Endodermal cell (in vitro differentiated cells): ENCODE measurements at places on chromosomes 6 and 20.
A peak's percentile ranks its signal among the peaks of the same experiment; 100 is the strongest.

- DNase-seq: no peak
Measured at GRCh38 chr20:44884907-44885391, 556 bp upstream of the YWHAB start.

GRCh38 chr20:36851490-36851889 lies 24.4 kb upstream of the TLDC2 start:
- peak; percentile 31 for DNase-seq

- peak; percentile 92 for DNase-seq
Measured at GRCh38 chr20:1900321-1900801, 5.2 kb downstream of the SIRPA start.

- DNase-seq: no peak
Measured at GRCh38 chr6:37693546-37694250, 4.0 kb downstream of the MDGA1 start.

DNA sequence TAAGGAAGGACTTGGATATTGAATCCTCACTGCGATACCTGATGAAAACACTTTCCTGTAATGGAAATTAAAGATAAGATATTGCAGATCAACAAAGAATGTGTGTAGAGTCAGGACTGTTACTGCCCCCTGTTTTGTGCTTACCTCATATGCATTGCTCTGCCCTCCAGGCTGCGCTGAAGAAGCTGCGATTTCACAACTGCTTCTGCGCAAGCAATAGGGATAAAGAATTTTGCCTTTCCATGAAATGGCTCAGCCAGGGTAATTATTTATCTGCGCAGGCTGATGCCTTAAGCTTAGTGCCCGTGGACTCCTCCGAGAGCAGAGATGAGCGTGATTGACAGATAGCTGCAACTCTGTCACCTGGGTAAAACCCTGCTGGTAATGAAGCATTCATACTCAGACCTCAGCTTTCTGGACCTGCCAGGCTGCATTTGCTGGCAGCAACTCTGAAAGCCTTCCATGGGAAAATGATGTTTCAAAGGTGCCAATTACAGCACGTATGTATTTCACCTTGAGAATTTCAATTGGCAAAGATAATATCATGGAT lies 370.6 kb downstream of the SAMD5 start:
- no peak for DNase-seq

GRCh38 chr6:95785785-95786184 lies 208.4 kb downstream of the MANEA start:
- DNase-seq: no peak

DNA sequence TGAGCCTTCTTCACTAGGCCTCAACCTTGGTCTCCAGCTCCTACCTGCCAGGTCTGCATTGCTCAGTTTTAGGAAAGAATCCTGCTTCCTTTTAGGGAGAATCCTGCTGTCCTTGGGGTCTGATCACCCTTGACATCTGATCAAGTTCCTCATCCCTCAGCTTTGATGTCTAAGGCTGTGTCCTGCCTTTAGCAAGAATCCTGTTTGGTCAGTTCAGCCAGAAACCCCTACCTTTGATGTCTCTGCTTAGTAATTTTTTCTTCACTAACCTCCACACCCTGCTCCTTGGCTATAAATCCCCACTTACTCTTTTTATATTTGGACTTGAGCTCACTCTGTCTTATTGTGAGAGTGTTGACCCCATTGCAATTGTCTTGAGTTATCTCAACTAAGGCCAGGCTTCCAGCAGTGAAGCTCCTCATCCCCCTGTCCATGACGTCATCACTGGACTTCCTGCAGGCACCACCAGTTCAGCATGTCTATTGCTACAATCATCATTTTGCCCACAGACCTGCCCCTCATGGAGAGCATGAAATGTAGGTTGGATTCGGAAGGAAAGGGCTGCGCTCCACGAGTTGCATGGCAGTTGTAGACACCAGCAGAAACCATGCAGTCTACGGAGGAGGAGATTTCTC lies 4.7 kb upstream of the CST5 start:
- DNase-seq: no peak

GRCh38 chr20:57689745-57690481 lies 19.9 kb downstream of the PMEPA1 start:
- no peak for DNase-seq

DNA sequence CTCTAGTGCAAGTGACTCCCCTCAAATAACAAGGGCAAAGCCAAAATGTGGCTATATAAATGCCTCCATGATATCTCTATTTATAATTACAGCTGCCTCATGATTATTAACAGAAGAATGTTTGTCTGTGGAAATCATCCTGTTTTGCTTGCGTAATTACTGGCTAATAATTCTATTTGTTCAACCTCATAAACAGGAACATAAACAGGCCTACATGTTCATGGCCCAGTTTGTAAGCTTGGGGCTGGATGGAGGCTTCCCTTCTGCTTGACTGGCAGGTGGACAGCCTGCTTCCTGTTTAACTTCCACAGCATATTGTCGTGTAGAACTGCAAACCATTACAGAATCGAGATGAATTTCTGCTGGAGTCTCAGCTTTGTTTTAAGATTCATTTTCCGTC lies 766.0 kb upstream of the MAP3K7 start:
- DNase-seq: no peak

DNA sequence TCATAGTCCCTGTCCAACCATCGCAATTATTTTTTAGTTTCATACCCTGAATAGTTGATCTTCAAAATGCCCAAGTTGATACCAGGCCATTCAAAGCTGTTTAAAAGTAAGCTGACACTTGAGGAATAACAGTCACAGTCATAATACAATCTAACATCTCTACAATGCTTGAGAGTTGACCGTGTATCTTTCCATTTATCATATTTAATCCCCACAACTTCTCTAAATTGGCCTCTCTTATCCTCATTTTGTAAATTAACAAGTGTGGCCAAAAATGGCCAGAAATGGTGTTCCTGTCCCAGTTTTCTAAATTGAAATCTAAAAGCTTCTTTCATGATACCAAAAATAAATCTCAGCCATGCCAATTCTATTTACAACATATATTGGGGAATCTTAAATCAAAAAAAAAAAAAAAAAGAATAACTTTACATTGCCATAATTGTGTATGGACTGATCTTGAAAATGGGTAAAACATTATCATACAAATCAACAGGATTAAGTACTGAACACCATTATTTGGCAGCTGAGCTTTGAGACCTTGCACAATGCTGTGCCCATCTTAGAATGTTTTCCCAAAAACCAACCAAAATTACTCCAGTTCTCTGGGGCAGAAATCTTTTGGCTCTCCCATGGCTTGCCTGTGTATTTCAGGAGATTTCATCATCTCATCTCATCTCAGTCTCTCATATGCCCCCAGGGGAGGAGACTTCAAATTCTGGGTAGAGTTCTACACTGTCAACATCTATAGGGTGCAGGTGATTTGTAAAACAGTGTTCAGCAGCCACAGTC lies 448.7 kb upstream of the JARID2 start:
- DNase-seq: no peak

- DNase-seq: peak; percentile 73
Measured at GRCh38 chr20:32672982-32673851, 524 bp downstream of the C20orf203 start.

DNA sequence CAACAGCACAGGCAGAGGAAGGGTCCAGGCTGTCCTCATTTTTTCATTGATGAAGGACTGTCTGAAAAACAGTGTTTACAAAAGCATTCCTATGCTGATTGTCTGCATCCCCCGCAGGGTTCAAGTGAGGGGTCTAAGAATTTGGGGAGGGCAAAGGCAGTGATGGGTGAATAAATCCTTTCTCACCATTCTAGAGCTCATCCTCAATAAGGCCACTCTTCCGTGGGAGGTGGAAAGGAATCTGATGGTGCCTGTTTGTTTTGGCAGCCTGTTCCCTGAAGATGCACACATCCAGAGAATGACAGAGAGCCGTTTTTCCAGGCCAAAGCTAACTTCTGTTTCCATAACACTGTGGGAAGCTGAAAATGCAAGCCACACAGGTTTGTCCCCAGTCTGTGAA lies 164.5 kb downstream of the MOXD1 start:
- DNase-seq: peak; percentile 86

DNA sequence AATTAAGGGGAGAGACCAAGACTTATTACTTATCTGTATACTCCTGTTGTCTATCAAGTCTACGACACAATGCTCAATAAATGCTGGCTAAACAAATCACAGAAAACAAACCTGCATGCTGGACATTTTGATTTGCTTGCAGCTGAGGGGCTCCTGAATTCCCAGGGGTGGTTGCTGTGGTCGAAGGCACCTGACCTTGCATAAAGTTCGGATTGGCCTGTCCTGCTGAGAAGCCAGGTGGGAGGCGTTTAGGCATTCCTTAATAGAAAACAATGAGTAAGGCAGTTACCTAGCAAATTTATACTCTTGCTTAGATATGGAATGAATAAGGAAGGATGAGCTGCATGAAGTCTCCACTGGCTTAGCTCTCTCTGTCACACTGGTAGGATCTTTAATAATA lies 50.5 kb downstream of the TP53INP2 start:
- peak; percentile 50 for DNase-seq

DNA sequence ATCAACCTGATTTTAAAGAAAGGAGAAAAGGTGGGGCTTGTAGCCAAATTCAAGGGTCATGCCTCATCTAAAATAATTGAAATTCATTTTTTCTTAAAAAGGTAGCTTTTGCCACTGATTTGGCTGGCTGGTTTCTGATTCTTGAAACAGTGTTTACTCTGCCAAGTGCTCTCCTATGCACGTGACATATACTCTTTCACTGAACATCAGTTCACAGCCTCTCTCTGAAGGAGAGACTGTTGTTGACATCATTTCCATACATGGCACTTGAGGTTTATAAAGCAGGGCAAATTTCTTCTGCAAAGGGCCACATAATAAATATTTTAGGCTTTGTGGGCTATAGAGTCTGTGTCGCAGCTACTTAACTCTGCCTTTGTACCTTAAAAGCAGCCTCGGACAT lies 40.4 kb upstream of the DOK5 start:
- no peak for DNase-seq

DNA sequence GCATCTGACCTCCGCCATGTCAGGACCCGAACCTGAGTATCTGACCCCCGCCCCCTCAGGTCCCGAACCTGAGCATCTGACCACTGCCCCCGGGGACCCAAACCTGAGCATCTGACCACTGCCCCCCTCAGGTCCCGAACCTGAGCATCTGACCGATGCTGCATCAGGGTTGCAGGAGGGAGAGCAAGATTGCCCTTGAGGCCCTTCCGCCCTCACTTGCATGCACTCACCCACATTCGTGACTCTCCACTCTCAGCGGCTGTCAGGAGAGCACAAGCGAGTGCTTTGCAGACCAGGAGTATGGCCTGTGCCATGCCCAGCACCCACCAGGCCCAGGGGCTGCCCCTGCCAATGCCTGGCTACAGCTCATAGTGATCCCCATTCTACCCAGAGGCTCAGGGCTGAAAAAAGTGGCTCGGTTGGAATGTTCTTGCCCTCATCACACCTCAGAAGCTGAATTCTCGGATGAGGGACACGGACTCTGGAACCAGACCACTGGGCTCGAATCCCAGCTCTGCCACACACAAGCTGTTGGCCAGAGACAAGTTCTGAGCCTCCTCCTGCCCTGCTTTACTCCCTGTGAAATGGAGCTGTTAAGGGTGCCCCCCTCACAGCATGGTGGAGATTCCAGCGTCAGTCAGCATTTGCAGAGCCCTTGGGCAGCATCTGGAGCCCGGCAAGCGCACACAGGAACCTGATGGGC lies 82.1 kb downstream of the DLL1 start:
- DNase-seq: peak; percentile 30

GRCh38 chr6:133648581-133648980 lies 240.3 kb upstream of the TCF21 start:
- no peak for DNase-seq

- DNase-seq: no peak
Measured at GRCh38 chr20:60211618-60212463, 253.6 kb downstream of the CDH26 start.

GRCh38 chr6:138590796-138591709 lies 91.8 kb upstream of the NHSL1 start:
- DNase-seq: peak; percentile 91

DNA sequence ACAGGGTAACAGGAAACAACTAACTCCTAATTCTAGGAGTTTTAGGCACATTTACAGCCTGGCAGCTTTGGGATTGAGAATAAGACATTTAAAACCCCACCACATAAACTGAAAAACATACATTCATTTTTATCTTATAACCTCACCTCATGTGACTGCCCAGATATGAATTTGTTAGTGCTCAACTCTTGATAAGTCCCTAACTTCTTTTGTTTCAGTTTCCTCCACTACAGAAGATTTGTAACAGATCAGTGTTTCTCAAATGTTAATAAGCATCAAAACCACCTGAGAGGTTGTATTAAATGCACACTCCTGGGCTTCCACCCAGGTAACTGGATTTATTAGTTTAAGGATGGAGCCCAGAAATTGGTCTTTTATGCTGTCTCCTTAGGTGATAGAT lies 190.1 kb upstream of the ARID1B start:
- DNase-seq: no peak

GRCh38 chr20:4649941-4650681 lies 71.6 kb upstream of the PRND start:
- no peak for DNase-seq

DNA sequence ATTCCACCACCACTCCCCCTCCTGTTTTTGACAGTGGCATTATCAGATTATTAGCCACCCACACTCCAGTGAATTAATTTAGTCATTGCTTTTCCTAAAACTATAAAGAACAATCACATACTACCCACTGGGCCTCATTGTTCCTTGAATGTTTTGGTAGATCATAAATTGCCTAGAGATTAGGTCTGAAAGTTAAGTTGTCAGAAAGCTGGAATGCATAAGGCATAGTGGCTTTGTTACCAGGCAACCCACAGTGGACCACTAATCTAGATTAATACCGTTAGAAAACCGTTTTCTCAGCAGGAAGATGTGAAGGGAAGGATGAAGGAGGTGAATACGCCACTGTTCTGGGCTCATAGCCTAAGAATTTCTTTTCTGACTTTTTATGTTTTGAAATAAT lies 75.6 kb downstream of the SAMD3 start:
- no peak for DNase-seq

DNA sequence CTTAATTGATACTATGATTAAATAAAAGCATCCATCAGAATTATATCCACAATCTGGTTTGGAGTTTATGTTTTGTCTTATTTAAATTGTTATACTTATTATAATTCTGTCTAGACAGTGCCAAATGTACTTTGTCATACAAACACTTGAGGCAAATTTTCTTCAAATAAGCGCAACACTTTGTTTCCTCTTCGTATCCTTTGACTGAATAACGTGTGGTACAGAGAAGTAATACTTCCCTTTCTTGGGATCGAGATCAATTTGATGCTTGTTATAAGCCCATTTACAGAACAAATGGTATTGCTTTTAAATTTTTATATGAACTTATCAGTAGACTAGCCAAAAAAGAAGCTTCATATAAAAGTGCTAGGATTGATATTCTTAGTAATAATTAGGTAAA lies 111.0 kb downstream of the ATG5 start:
- DNase-seq: no peak
